Hypothalamus (tissue), 51 donors: ENCODE measurements at places on chromosomes 1 and 21.

DNA sequence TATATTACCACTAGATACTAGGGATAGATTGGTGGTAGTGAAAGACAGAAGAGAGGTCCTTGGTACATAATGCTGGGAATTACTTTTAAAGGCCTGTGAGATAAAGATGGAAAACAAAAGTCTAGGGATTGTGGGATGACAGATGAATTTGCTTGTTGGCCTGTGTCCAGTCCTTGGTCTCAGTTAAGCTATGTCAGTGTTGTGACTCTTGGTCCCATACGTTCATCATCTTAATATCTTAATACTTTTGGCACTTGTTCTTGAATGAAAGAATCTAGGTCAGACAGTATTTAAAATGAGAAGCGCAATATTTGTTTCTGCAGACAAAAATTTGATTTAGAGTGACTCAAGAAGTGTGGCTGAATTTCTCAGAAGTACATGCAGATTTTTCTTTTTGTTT is 7.6 kb downstream of the RPL5 start:
- DNase-seq: no peak

DNA sequence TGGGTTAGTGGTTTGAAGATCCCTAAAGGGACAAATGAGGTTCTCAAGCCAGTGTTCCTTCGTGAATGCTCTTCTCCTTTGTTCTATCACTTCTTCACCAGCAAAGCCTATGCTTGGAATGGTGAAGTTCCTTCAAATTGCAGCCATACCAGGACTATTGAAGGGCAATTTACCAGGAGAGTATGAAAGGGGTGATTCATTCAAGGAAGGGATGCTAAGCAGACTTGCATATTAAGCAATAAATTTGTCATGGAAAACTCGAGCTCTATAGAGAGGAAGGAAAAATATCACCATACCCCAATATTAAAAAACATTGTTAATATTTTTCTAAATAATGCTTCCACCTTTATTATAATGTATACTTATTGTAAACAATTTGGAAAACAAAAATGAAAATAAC is 9.3 kb upstream of the TSNAX start:
- no peak for DNase-seq

GRCh38 chr1:92848201-92848600 is 16.4 kb downstream of the RPL5 start:
- DNase-seq: no peak

- no peak for DNase-seq
Observed at GRCh38 chr1:70963374-70963773, 84.2 kb downstream of the PTGER3 start.

DNA sequence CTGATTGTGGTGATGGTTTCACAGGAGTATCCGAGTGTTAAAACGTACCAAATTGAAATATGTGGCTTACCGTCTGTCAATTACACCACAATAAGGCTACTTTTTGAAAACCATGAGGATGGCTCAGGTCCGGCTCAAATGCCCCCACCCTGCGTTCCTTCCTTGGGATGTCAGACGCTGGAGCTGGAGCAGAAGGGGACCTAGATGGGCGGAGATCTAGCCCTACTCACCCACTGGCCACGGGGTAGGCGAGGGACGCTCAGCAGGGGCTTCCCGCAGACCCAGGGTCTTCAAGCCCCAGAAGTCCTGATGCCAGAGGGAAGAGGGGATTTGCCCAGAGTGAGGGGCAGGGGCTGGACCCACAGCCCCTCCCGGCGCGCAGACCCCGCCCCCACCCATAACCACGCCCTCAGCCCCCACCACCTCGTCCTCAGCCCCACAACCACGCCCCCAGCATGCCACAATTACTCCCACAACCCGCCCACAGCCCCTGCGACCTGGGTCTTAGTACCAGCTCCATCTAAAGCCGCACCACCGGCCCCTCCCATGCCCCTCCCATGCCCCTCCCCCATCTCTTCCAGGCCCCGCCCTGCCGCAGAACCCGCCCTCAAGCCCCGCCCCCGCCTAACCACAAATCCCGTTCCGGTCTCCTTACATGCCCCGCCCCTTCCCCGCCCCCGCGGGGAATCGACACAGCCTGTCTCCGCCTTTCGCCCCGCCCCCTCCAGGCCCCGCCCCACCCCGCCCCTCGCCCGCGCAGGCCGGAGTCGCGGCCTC is at the start of gene LRRC3:
LRRC3 (plus strand) TSS at position 764 of the 777 bp plus-strand sequence. CDS start 1,135 bp downstream, outside the sequence.
- DNase-seq: no peak

DNA sequence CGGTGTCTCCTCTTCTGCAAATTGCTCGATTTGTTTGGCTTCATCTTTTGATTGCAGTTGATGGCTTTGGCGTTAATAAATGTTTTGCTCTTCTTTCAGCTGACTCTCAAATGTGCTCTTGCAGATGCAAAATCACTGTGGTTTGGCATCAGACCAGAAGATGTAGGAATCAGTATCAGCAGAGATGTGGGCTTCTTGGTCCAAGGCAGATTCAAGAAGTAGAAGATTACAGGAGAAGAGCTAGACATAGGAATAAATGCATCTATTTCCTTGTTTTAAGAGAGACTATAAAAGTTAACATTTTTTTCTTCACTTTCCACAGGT is 59.8 kb upstream of the BACH1 start:
- no peak for DNase-seq

- DNase-seq: no peak
Observed at GRCh38 chr1:68183895-68184294, 48.4 kb downstream of the WLS start.

DNA sequence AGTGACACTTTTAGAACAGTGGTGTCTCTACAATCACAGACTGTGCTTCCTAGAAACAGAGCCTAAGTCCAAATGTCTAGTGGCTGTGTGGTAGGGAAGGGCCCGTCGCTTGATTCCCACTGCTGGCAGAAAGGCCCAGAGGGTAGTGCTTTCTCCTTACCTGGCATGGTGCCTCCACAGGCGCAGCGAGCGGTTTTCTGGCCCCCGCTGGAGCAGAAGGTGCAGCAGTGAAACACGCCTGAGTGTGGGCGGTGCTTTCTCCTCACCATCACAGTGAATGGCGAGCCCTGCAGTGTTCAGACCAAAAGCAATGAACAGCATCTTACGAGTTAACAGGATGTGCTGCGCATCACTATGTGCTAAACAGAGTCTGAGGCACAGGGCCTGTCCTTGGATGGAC is 8.3 kb downstream of the TRIM45 start:
- no peak for DNase-seq

DNA sequence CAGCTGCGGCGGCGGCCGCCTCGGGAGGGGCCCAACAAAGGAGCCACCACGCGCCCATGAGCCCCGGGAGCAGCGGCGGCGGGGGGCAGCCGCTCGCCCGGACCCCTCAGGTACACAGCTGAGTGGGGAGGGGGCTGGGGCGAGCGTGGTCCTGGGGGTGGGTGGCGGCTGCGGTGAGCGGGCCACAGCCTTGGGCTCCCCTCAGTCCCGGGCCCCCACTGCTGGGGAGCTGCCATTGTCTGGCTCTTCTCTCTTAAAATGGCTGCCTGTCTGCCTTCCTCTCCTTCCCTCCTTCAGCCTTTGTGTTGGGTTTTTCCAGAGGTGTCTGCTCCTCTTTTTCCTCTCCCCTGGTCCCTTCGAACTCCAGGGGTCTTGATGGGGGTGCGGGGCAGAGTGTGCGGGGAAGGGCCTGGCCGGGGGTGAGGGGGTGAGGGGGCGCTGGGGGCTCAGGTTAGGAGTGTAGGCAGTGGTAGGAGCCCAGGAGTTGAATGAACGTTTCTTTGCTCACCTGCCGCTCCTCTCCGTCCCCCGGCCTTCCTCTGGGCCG is 1.7 kb downstream of the ARID1A start:
- no peak for DNase-seq

- no peak for DNase-seq
Observed at GRCh38 chr1:209672705-209673630, 2.2 kb upstream of the G0S2 start.

DNA sequence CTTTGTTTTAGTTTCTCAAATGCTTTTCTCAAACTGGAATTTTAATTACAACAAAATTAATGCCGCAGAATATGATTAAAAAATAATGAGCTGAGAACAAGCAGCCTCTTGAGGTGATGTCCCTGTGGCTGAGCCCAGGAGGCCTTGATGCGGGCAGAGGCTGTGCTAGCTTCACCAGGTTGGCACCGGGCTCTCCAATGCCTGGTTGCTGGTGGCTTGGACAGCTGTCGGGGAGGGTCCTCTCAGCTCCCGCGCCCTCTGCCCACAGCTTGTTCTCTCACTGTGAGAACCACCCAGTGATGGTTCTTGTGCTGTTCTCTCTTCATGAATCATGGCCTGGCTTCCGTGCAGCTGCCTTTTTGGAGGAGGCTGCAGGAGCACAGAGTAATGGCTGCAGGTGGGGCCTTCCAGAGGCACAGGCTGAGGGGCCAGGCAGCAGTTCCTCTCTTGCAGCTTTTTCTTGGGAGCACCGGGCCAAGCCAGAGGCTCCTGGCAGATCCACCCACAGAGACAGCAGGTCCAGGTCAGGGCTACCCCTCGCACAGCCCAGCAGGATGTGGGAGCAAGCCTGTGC is 156.3 kb downstream of the PCBP3 start:
- no peak for DNase-seq

- DNase-seq: peak; percentile 85
Observed at GRCh38 chr1:230827081-230827681, 41.1 kb downstream of the C1orf198 start.

DNA sequence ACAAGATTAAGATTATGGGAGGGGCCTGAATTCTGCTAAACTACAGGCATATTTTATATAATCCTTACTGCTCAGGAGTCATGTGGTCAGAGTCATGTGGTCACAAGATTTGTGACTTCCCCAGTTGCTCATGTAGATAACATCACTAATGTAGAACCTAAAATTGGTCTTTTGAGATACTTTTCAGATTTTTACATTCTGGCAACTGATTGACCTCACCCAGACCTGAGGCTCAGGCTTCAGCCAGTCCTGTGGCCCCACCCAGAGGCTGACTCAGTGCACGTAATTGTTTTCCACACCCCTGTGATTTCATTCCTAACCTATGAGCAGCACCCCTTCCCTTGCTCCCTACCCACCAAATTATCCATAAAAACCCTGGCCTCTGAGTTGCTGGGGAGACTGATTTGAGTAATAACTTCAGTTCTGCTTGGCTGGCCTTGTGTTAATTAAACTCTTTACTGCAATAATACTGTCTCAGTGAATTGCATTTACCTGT is 41.7 kb upstream of the ZNF326 start:
- DNase-seq: no peak

DNA sequence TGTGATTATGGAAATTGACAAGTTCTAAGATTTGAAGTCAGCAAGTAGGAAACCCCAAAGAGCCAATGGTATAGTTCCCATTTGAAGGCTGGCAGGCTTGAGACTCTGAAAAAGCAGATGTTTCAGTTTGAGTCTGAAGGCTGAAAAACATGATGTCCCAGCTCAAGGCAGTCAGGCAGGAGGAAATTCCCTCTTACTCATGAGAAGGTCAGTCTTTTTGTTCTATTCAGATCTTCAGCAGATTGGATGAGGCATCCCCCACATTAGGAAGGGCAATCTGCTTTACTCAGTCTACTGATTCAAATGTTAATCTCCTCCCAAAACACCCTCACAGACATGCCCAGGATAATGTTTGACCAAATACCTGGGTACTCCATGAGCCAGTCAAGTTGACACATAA is 372.5 kb upstream of the ST6GALNAC5 start:
- DNase-seq: no peak
